ENCODE measurements at places on chromosomes 6 and 20.
A peak's percentile ranks its signal among the peaks of the same experiment; 100 is the strongest.

DNA sequence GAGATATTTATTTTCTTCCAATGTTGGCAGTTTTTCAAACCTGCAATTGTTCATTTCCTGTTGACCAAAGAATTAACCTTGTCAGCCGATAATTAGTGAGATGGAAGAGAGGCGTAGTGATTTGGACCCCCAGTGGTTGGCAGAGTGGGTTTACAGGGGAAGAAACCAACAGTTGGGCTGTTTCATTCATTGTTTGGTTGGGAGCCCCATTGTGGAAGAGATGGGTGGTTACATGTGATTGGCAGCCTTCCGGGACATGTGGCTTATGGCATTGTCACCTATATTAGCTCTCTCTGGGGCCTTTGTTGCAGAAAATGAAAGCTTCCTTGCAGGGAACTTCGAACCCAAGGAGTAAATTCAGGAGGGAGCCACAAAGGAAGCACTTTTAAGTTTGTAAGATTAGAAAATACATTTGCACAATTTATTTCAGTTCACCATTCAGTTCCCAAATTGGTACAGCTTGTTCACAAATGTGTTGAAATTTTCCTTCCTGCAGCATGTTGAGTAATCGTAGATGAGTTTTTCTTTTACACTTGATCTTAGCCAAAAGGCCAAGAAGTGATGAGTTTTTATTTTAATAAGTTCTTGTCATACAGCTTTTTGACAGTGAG is 50.3 kb upstream of the CDKAL1 start:
- peak; percentile 24 for DNase-seq

DNA sequence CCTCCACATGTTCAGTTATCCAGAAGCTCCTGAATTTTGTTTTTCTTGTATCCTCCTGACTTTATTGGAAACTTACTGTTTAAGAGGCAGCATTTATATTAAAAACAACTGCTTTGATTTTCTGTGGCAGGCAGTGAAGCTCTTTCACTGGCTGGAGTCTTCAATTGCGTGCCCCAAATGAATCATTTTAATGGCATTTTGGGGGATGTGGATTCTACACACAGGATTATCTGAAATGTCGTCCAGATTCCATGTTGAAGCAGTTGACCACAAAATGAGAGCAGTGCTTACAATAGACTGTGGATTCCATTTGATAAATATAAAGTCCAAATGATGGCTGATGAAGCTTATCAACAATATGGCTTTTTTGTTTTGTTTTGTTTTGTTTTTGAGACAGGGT is 41.0 kb upstream of the HIVEP1 start:
- no peak for DNase-seq

- peak; percentile 89 for DNase-seq
These were observed 435 bp downstream of the DLK2 start for GRCh38 chr6:43454696-43455530.

GRCh38 chr20:37901654-37902503 is 1.0 kb upstream of the VSTM2L start:
- DNase-seq, result peak; percentile 75

DNA sequence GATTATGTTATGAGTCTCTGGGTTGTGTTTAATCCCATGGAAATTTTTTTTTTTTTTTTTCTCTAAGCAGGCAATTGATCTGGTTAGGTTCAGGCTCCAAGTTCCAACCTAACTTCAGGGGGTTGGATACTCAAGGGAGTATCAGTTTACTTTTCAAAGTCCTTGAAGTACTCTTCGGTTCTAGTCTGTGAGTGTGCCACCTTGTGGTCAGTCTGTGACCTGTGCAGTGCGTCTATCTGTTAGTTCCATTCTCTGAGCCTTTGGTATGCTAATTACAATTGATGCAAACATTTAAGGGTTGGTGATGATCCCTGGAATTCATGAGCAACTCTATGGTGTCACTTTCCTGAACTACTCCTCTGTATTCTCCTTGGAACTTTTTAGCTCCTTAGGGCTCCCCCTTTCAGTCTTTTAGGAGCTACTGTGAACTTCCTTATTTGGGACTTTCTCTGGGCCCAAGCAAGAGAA is 342.0 kb downstream of the SOX4 start:
- DNase-seq, result peak; percentile 73

DNA sequence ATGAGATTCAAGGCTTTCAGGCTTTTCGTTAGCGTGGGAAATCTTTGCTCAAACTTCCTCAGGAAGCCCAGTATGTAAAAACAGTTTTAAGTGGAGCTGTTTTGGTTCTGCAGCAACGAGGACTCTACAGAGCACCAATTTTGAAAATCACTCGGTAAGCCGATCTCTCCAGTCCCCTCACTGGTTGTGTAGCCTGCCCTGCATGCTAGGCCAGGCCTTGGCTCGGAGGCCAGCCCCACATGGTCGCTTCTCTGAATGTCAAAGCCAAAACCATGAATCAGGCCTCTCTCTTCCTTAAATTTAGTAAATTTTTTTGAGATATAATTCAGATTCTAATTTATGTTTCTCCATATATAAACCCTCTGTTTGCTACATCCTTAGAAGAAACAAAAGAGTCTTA is 108.0 kb downstream of the CHD6 start:
- no peak for DNase-seq

DNA sequence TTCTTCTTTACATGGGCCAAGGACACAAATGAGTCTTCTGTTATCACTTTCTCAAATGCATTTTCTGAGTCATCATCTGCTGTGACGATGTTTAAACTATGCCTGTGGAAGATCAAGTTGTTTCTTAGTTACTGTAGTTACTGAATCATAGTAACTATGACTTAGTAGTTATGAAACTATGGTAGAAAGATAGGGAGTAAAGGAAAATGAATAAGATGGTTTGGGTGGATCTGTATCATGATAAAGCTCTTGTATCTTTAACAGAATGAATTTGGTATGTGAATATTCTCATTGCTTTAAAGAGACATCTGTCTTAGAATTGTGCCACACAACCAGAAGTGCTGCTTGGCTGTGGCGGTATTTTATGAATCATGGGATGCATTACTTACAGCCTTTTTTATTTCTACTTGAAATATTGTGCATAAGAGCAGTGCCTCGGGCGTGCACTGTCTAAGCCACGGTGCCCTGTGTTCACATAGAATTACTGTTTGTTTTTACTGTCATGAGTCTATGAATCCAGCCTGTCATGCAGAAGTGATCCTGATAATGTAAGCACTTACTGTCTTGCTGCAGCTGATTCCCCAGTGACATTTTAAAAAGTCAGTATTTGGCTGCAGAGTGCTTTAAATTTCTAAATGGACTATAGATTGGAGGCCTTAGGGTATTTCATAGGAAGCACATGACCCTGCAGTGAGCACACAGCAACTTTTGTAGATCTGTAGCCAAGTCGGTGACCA is 215.2 kb downstream of the TMEM242 start:
- no peak for DNase-seq

GRCh38 chr20:36666181-36666740 is 20.3 kb upstream of the SLA2 start:
- DNase-seq, result no peak

- no peak for DNase-seq
These were observed 43.5 kb upstream of the TIAM2 start for GRCh38 chr6:154951345-154952200.

- no peak for DNase-seq
These were observed 397.1 kb downstream of the ARHGAP18 start for GRCh38 chr6:129312880-129313279.

DNA sequence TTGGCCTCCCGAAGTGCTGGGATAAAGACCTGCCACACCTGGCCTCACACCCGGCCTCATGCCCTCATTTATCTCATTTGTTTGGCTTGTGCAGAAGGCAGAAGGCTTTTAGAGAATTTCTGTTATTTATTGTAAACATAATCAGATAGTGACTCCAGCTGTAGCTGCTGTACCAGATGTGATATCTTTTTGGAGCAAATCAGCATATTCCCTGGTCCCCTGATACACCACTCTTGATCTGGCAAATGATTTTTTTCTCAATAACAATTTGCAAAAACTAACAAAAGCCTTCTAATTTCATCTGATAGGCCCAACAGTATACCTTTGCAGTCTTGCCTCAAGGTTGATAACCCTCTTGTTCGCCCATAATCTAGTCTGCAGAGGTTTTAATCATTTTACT is 26.5 kb upstream of the TULP1 start:
- no peak for DNase-seq

GRCh38 chr6:102918161-102918560 is 1524.7 kb downstream of the GRIK2 start:
- no peak for DNase-seq

GRCh38 chr6:83307849-83308248 is 114.7 kb downstream of the RWDD2A start:
- no peak for DNase-seq

- DNase-seq, result peak; percentile 94
These were observed at the start of gene BCAS4 for GRCh38 chr20:50794846-50795634. Gene BCAS4 (plus strand): TSS chr20:50795061. CDS start chr20:50795084, 23 bp downstream.

GRCh38 chr20:60132162-60132826 is 174.1 kb downstream of the CDH26 start:
- DNase-seq, result no peak

GRCh38 chr20:62844182-62844581 is 17.4 kb downstream of the TCFL5 start:
- no peak for DNase-seq

DNA sequence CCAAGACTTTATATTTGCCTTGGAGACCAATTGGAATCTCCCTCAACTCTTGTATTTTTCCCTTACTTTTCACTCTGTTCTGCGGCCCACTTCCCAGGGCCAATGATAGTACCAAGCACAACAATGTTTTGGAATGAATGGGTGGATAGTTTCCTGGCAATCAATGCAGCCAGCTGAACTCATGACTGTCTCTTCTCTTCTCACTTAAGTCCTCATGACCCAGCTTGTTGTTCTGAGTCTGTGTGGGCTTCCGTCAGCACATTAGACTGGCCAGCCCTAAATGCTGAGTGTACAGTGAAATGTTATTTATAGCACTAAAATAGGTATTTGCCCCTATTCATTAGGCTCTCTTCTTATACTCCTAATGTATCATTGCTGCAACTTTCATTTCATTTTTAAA is 5.6 kb upstream of the MBOAT1 start:
- DNase-seq, result no peak

DNA sequence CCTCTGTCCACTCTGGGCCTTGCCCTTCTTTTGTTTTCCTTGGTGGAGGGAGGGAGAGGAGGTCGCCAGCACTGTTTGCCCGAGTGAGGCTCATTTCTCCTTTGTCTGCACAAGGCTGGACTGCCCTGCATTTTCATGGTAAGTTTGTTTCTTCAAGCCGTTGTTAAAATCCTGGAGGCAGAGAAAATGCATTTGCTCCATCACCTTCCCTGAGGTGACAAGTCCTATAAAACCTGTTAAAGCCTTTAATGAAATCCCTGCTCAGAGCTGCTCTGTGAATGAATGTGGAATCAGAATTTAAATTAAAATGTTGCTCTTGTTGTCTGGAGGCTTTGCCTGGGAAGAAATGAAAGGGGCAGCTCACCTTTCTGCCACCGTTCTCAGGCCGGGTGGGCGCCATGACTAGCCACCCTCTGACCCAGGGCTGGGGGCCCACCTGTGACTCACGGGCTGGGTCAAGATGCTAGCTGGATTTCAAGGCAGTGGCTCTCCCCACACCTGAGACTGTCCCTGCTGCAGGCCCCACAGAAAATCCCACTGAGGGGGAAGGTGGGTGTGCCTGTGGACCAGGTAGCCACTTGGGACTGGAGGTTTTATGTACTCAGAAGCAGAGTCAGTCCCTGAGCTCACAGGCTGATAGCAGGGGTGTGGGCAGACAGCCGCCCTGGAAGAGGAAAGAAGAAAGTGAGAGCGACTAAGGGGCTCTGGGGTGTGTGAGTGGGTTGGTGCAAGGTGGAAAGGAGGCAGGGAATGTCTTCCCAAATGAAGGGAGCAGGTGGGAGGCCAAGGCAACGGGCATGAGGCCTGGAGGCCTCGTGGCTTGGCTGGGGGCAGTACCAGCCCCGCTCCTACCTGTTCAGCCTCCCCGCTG is 24.0 kb upstream of the MYT1 start:
- no peak for DNase-seq

DNA sequence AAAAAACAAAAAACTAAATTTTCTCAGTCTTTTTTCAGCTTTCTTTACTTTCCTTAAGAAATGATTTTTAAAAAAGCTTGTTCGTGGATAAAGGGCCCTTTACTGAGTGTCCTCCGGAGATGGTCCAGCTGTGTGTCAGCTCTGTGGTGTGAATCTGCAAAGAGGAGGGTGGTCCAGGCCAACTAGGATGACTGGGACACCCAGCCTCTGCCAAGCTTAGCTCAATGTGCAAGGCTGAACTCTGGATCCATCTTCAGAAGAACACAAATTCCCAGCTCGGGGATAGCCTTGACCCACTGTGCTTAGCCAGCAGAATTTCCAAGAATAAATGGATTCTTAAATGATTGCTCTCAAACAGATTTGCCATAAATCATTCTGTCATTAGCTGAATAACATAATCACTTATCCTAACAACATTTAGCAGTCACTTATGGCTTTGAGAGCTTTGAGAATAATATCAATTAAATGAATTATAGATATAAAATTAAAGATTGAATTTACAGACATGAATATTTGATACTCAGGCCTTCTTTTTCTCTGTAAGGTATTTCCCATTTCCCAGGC is 14.2 kb upstream of the CALHM5 start:
- no peak for DNase-seq
